Upper lobe of right lung (tissue), 1 donor: ENCODE measurements at places on chromosomes 1 and 21.
A peak's percentile ranks its signal among the peaks of the same experiment; 100 is the strongest.

- no peak for DNase-seq
These were observed 369.1 kb downstream of the RGS7 start for GRCh38 chr1:240987928-240988327.

GRCh38 chr1:28815533-28816185 lies 3.7 kb downstream of the OPRD1 start:
- no peak for DNase-seq

- peak; percentile 87 for DNase-seq
These were observed 57.4 kb downstream of the SLC9A1 start for GRCh38 chr1:27097484-27097917.

DNA sequence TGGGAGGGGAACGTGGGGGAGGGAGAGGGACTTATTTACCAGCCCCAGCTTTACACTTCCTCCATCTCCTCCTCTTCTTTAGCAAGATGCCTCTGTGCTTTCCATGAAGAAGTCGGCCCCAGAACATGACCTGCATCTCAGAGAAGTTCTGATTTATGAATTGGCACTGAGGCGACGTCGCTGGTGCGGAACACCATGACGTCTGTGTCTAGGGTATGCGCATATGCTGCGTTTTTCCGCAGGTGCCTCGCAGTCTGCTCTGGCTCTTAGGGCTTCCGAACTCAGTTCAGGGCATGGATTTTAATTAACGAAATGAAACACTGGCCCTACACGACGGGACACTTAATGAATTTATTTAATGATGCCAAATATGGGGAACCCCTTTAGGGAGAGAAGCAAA lies 510.3 kb downstream of the SMYD3 start:
- no peak for DNase-seq

DNA sequence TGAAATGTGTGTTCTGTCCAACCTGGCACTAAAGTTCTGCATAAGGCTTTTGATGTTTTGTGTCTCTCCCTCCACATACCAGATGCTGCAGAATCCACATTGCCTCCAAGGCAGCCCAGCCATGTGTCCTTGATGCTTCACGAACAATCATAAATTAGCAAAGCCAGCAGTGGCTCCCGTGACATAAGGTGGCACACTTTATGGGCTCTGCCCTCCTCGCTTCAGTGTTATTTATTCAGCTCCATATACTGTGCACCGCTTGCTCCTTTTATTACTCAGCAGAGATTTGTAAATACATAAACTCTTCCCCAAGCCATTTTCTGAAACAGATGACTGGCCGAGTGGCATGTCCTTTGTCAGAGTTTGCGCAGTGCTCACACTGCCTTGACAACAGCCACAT lies 112.8 kb upstream of the SLC35F3 start:
- no peak for DNase-seq

DNA sequence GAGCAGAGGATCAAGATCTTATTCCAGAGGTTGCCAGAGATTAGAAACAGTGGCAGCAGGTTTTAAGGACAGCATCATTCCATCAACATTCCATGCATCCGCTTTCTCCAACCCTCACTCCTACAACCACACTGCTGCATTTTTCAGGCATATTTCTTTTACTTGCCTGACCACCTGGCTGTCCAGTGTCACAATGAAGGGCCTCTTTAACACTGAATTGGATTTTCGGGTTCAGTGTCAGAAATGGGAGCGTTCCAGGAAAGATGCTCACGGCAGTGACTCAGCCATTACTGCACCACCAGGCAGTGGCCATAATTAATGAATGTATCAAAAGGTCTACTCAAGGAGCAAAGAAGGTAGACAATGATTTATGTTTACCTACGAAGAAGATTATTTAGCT lies 200.4 kb upstream of the ESRRG start:
- no peak for DNase-seq

DNA sequence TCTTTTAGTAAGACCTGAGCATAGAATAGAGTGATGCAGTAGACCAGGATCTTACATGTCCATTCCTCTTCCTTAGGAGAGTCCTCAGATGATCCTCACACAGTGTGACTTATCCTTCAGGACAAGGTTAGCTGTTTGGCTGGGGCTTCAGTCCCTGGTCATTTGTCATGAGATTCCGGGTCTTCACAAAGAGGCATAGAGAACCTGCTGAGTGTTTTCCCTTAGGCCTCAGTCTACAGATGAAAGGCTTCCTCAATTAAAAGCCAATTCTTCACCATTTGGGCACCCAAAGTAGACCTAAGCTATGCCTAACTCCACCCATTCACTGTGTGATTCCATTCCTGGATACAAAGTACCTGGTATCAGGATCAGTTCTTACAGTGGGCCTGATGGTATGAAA lies 329.8 kb upstream of the RUNX1 start:
- no peak for DNase-seq
